G401 (cell line): ENCODE measurements at places on chromosomes 16 and 17. TPM values are rescaled to one million over a fixed set of nuclear protein-coding genes. Genes with fewer than 3 reads are reported as not detected.

Gene PDE6G
- 0.80 TPM in 1 of 2 replicates, not detected in the other for total RNA-seq

Gene TGFB1I1
- total RNA-seq = 0.07 TPM in 1 of 2 replicates, not detected in the other

Gene CD300E
- total RNA-seq = not detected in 2 replicates

Gene ARSG
- total RNA-seq = 4.3 and 17.3 TPM in 2 replicates

Gene BRICD5
- total RNA-seq = 1.9 and 2.1 TPM in 2 replicates

Gene ZP2
- not detected in 2 replicates for total RNA-seq

GRCh38 chr16:58863042-58863441 is 128.9 kb upstream of the GOT2 start:
- DNase-seq = no peak

DNA sequence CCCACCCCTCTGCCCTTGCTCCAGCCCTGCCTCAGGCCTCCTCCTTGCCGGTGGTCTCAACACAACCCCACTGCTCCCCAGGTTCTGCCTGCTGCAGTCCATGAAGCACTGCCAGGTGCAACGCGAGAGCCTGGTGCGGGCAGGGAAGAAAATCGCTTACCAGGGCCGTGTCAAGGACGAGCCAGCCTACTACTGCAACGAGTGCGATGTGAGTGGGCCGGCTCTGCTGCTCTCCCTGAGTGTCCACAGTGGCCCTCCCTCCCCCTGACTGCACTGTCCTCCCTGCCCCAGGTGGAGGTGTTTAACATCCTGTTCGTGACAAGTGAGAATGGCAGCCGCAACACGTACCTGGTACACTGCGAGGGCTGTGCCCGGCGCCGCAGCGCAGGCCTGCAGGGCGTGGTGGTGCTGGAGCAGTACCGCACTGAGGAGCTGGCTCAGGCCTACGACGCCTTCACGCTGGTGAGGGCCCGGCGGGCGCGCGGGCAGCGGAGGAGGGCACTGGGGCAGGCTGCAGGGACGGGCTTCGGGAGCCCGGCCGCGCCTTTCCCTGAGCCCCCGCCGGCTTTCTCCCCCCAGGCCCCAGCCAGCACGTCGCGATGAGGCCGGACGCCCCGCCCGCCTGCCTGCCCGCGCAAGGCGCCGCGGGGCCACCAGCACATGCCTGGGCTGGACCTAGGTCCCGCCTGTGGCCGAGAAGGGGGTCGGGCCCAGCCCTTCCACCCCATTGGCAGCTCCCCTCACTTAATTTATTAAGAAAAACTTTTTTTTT is 1.8 kb upstream of the TMEM88 start:
- DNase-seq = no peak

GRCh38 chr17:42780851-42781638 is 635 bp downstream of the WNK4 start:
- no peak for DNase-seq

DNA sequence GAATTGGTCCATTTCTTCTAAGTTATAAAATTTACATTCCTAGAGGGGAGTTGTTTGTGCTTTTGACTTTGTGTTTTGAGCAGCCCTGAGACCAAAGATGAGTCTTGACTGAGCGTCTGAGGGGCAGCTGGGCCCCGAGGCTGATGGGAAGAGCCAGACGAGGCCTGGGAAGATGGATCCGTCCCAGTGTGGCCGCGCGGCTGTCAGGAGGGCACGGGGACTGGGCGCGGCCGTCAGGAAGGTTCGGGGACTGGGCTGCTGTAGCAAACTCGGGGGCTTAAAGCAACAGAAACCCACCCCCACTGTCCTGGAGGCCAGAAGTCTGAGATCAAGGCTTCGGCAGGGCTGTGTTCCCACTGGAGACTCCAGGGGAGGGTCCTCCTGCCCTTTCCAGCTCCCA is 38.2 kb upstream of the GNG13 start:
- DNase-seq = no peak

DNA sequence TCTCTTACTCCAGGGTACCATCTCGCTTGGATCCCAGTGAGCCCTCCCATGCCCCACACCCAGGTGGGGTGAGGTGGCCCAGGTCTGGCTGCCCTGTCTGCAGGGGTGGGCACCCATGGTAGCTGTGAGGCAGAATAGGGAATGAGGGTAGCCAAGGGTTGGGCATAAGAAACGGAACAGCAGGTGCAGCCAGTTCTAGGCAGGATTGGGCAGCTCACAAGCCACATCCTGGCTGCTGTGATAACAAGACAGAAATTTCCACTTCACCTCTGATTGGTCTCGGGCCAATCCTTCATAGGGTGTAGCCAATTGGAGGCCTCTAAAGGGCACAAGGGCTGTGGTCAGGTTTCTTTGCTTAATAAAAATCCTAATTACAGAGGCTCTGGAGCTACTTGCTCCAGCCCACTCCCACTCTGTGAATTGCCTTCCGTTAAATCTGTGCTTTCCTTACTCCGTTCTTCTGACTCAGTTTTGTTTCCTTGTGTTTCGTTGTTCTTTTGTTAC is 1.5 kb upstream of the ARHGDIG start:
- peak; percentile 89 for DNase-seq

DNA sequence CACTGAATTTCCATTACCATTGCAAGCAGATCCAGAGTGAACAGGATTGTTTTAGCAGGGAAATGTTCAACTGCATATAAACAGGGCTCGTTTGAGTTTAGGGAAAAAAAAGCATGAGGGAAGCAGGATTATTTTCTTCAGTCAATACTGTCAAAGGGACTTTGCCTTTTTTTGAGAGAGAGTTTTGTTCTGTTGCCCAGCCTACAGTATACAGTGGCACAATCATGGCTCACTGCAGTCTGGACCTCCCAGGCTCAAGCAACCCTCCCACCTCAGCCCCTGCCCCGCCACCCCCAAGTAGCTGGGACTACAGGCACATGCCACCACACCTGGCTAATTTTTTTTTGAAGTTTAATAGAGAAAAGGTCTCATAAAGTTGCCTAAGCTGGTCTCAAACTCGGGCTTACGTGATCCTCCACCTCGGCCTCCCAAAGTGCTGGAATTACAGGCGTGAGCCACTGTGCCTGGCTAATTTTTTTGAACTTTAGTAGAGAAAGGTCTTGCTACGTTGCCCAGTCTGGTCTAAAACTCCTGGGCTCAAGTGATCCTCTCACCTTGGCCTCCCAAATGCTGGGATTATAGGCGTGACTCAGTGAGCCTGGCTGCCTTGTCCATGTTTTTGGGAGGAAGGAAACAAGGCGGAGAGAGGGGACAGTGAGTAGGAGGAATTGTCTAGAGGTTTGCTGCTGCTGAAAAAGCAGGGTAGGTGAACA is 14.8 kb downstream of the PKD1L3 start:
- no peak for DNase-seq

DNA sequence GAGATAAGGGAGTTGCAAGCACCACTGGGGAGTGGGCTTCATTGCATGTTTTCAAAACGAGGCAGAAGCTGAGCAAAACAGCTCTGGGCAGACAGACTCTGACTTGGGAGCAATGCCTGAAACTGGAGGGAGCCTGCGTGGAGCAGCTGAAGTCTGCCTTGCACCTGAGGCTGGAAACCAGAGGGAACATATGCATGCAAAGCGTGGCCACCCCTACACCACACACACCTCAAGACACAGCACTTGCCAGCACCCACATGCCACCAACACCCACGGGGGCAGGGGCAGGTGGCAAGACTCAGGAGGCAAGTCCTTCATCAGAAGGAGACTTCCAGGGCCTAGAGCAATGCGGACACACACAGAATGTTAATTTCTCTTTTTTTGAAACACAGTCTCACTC is 45.8 kb downstream of the COTL1 start:
- DNase-seq = peak; percentile 67

DNA sequence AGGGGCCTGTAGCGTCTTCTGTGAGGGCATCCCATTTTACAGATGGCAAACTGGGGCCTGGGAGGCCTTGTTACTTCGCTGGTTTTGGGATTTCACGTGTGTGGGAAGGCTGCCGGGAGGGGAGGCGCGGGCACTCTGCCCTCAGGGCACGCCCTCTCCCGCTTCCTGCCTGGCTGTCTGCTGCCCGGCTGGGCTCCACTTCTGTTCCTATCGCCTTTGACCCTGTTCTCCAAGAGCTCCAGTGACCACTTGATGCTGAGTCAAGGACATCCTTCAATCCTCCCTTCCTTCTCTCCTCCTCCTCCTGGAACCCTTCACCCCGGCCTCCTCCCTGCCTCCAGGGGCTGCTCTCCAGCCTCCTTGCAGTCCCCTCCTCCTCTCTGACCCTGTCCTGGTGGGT is 16.0 kb downstream of the SPNS3 start:
- no peak for DNase-seq

- peak; percentile 76 for DNase-seq
These were observed 4.3 kb downstream of the MYO1C start for GRCh38 chr17:1487939-1488825.
